ENCODE measurements at places on chromosomes 12 and 14.

GRCh38 chr14:39454906-39455539 lies 22.8 kb upstream of the FBXO33 start:
- DNase-seq, result no peak

- no peak for DNase-seq
Observed at GRCh38 chr12:115609347-115609746, 668.1 kb downstream of the MED13L start.

- DNase-seq, result no peak
Observed at GRCh38 chr14:21026988-21027315, 2.1 kb upstream of the NDRG2 start.

GRCh38 chr12:130617219-130617618 lies 98.9 kb downstream of the RIMBP2 start:
- DNase-seq, result no peak

DNA sequence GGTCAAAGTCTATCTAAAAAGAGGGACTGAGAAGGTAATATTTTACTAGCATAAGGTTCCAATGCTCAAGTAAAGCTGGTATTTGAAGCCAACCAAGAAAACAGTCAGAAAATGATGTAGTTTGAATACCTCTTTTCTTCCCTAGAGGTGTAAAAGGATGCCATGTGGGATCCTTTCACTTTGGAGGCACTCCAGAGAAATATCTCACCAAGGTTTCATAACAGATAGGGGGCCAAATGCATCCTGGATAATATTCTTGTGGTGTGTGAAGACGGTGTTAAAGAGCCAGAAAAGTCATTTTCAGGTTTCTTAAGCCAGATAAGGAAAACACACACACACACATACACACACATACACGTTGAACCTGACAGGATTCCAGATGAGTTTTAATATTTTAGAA lies 136.1 kb upstream of the PRKD1 start:
- no peak for DNase-seq

GRCh38 chr12:70759161-70759918 lies 122.1 kb upstream of the PTPRB start:
- DNase-seq, result no peak

DNA sequence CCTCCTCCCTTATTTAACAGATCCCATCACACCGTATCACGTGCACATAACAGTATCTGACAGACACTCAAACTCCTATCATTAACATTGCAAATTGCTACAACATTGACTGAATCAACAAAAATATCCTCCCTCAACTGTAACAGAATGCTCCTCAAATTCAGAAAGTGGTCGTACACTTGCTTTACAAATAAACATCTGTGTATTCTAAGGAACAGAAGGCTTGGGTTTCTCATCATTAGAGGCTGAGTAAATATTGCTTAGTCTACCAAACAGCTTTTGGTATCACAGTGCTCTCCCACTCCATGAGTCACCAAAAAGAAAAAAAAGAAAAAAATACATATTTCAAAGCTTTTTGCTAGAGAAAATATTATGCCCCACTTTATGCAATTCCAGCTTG lies 23.9 kb downstream of the FERMT2 start:
- DNase-seq, result no peak

GRCh38 chr14:102565331-102565887 lies 27.0 kb upstream of the RCOR1 start:
- DNase-seq, result peak; percentile 68
